Activated effector memory CD4-positive, alpha-beta T cell treated with Interleukin-2 at 50 U/mL for 16 hours (primary cell): ENCODE measurements at places on chromosomes 4 and X.

- no peak for DNase-seq
Observed at GRCh38 chr4:159107203-159107925, 4.5 kb downstream of the RAPGEF2 start.

GRCh38 chr4:186643501-186644310 is 80.0 kb downstream of the FAT1 start:
- DNase-seq, result no peak

DNA sequence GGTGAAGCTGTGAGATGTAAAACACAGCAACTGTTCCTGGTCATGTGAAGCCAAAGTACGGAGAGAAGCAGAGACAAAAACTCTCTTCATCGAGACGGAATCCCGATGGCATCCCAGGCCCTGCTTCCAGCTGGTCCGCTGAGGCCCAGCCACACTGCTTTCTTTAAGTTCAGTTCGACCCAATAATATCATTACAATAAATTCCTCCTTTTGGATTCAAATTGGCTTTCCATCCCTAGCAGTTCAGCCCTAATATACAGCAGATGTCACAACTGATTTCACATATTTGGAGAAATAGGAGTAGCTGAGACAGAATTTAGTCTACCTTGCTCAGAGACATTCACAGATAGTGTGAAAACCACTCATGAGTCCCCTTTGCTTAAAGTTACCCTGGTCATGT is 98.3 kb upstream of the SPRY1 start:
- DNase-seq, result no peak

DNA sequence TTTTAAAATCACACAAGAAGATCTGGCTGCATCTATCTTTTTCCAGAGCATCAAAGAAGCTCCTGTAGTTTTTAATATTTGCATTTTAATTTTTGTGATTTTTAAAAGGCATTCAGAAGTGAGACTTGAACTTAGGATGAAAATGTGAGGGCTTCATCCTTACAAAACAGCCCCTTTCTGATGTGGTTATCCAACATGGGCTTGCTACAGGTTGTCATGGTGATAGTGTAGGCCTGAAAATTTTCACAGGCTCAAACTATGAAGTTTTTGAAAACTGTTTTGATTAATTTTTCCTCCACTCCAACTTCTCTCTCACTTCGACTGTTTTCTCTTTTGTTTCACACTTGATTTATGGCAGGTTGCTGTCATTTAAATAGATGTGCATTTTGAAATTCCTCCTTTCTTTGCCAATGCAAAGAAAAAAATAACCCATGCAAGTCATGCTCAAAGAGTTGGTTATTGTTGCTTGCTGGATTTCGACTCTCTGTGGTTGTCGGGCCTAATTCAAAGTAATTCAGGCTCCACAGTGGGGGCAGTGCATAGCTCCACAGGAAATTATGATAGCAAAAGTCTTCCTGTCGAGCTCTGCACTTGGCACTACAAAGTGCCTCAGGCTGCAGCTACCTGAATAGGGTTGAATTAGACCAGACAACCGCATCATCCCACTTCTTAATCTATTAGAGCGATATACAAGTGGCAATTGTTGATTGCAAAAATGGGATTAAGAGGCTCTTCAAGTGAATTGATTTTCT is 201.0 kb upstream of the GPR101 start:
- no peak for DNase-seq

DNA sequence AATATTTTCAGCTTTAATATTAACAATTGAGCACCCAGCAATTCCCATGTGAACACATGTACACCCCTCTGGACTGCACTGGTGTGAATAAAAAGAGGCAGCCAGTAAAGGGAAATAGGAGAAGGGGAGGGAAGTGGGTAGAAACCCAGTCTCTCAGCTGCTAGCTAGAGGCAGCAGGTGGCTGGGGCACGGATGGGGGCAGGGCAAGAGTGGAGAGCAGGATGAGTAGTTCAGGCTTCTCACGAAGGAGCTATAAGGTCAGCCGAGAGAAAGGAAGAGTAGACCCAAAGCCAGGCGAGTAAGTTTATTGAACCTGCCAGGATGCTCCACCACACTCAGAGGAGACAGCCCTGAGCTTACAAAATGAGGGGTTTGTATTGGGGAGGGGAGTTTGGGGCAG is 184.8 kb upstream of the MTMR8 start:
- no peak for DNase-seq

GRCh38 chr4:182695842-182696241 is 221.3 kb downstream of the DCTD start:
- DNase-seq, result no peak
